ENCODE measurements at places on chromosomes 6 and 20.

DNA sequence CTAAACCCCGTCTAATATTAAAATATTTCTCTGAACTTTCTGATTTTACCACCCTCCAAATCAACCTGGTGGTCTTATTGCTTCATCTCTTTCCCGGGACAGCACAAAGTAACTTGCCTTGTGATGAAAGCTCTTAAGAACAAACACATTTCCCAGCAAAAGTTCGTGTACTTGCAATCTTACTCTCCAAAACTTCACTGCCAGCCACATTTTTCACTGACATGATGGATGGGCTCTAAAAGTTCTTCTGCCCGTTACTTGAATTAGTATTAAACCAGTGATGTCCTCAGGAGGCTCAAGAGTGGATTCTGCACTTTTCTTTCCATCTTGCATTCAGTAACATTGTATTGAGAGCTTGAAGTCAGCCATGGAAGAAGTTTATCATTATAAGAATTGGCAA is 731.6 kb upstream of the GJE1 start:
- no peak for DNase-seq

DNA sequence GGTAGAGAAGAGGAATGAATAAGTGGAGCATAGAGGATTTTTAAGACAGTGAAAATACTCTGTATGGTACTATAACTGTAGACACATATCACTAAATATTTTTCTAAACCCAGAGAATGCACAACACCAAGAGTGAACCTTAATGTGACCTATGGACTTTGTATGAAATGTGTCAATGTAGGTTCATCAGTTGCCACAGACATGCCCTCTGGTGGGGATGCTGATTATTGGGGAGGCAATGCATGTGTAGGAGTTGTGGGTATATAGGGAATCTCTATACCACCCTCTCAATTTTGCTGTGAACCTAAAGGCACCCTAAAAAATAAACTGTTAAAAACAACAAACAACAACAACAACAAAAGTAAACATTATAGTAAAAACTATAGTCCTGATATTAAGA is 293.7 kb downstream of the RNF144B start:
- no peak for DNase-seq

GRCh38 chr6:80287112-80287511 is 180.6 kb downstream of the BCKDHB start:
- DNase-seq: no peak

- DNase-seq: no peak
Measured at GRCh38 chr20:62357187-62357667, 9.9 kb downstream of the LAMA5 start.

DNA sequence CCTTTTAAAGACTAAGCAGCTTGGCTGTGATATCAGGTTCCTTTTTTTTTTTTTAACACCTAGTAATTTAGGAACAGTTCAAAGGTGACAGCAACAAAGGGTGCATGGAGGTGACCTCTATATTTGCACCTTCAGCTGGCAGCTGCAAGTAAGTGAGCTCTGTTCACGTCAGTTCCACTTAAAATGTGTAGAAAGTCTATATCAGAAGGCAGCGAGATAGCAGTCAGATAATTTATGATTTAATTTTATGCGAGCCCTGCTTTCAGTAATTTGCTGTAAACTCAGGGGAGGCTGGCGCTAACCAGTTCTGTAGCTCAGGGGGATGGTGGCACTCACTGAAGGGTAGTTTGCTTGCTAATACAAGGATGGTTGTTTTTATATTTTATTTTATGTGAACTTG is 602.8 kb upstream of the MMS22L start:
- no peak for DNase-seq

GRCh38 chr6:157235600-157236039 is 87.7 kb downstream of the TMEM242 start:
- peak; percentile 58 for DNase-seq

DNA sequence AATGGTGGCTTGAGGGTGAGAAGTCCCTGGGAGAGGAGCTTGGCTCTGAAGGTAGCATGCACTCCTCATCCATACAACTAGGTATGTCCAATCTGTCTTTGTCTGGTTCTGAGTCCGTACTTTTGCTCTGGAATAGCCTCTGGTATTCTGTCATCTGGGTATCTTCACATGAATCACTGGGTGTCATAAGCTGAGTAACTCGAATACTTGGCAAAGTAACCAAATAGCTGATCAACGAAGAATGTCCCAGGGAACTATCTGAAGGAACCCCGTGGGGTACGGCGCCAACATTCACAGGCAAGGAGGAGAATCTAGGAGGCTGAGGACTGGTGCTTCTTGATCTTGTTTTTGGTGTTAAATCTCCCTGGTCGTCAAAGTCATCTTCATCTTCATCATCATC is 184.8 kb downstream of the HIVEP2 start:
- DNase-seq: no peak

DNA sequence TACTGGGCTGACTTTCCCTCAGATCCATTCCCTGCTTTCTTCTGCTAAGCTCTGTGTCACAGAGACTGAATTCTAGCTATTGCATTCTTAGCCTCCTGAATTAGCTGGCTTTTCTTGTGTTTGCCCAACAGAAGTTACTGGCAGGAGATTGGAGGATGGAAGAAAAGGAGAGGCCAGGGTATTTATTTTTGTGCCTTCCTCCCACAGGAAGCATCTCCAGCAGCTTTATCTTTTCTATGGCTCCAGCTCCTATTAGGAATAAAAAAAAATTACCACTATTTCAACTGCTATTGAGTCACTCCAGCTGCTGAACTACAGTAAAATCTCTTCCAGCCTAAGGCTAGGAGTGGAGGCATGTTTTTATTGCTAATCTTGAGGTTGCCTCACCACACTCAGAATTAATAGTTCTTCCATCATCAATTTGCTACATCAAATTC is 492.4 kb downstream of the RFPL4B start:
- no peak for DNase-seq

DNA sequence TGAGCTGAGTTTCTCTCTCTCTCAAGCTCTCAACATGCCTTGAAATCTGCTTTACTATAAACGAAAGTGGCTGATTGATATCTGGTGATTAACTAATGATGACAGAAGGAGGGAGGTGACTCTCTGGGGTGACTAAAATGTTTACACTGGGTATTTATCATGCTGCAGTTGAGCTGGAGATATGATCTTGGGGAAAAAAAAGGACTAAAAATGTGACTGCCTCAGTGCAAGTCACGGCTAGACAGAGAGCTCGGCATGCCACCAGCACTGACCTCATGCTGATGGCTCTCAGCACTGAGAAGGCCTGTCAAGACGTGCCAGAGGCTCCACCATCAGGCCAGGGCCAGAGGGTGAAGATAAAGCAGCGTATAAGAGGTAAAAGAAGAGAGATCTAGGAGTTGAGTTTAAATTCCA is 103.1 kb upstream of the SPACA1 start:
- no peak for DNase-seq

DNA sequence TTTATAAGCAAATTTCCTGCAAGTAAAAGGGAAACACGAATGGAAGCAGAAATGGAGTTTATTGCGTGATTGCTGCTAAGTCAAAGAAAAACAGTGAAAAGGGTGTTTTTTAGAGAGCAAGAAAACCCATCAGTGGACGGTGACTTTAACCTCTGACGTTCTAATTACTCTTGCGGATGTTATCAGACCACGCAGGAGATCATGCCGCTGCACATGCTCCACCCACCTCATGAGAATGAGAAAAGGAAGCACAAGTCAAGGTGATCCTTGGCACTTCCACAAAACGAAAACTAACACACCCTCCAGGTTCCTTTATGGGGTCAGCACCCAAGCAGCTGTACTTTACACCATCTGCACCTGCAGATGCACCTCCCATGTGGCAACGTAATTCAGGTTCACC is 45.0 kb downstream of the LYRM4 start:
- no peak for DNase-seq

All from suppressor macrophage treated with lipopolysaccharide for 4 hours (primary cell).